ENCODE measurements at places on chromosomes 5 and 9.

GRCh38 chr5:107011605-107012004 lies 659.1 kb downstream of the EFNA5 start:
- no peak for DNase-seq

- DNase-seq = no peak
Measured at GRCh38 chr5:6808462-6808861, 95.2 kb downstream of the TENT4A start.

- DNase-seq = no peak
Measured at GRCh38 chr5:135069016-135069770, 35.2 kb upstream of the PITX1 start.

DNA sequence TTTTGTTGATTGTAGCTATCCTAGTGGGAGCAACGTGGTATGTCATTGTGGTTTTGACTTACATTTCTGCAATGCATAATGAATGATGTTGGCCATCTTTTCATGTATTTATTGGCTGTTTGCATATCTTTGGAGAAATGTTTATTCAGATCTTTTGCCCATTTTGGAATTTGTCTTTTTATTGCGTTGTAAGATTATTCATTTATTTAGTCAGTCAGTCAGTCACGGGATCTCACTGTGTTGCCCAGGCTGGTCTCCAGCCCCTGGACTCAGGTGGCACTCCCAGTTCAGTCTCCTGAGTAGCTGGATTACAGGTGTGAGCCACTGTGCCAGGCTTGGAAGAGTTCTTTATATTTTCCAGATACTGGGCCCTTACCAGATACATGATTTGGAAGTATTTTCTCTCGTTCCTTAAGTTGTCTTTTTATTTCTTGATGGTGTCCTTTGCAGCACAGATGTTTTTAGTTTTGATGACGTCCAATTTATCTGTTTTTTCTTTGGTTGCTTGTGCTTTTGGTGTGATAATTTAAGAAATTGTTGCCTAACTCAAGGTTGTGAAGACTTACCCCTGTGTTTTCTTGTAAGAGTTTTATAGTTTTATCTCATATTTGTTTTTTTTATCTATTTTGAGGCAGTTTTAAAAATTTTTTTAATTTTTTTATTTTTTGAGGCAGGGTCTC lies 67.1 kb downstream of the EHMT1 start:
- no peak for DNase-seq

DNA sequence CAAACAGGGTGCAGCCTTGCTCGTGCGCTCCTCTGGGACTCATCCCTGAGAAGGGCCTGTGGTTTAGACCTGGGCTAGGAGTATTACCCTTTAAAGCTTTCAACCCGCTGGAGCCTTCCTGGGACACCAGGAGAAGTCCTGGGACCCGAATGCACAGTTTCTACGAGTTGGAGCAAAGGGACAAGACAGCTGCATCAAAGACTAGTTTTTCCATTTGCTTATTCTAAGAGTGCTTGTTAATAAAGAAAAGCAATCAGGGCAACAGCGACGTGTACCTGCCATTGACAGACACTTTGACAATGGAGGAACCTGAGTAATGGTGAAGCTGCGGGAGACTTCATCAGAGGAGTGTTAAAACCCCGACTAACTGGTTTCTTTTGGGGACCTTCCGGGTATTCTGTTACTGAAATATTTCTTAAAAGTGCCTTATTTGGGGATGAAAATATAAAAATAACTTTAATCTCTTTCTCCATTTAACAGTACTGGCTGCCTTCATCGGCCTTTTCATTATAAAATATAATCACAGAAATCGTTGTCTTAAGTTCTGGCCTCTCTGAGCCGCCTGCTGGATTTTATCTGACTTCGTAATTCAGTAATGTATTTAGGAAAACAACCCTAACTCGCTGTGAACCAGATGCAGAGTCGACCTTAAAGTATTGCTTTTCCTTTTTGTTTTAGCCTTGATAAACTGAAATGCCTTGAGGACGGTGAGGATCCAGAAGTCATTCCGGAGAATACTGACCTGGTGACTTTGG lies 732 bp downstream of the SNAPC3 start:
- DNase-seq = no peak

DNA sequence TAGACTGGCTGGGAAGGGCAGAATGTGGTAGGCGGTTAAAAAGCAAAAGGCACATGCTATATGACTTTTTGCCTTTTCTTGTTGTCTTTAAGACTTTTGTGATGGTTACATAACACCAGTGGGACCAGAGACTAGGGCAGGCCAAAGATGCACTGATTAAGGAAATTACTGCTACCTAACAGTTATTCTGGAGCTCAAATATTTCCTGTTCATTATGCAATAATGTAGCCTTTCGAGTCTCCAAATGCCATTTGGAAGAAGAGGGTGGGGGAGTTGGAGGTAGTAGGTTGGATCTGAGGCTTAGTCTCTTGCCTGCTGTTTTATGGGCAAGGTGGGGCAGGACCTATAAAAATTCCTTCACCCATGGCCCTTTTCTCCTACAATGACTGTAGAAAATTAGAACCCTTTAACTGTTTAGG lies 51.7 kb downstream of the SH3GL2 start:
- DNase-seq = no peak

GRCh38 chr5:96661855-96662724 lies at the start of gene CAST:
Gene CAST, plus strand, starts transcription at chr5:96662376. Its CDS starts 47 bp downstream, at chr5:96662423.
- DNase-seq = peak; percentile 74

DNA sequence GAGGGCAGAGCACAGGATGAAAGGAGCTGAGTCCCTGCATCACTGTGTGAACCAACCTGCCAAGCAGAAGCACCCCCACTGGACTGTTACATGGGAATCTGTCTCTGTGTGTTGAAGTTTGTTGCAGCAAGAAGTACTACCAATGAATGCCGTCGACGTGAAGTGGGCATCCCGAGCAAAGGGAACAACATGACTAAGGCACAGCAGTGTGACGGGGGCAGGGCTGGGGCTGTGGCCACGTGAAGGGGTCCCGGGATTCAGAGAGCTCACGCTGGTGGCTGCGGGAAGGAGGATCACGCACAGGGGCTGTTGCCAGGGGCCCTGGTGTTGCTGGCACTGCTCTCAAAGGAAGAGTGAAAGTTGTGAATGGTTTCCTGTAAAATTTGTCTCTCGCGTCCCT lies 27.5 kb upstream of the GABBR2 start:
- no peak for DNase-seq

DNA sequence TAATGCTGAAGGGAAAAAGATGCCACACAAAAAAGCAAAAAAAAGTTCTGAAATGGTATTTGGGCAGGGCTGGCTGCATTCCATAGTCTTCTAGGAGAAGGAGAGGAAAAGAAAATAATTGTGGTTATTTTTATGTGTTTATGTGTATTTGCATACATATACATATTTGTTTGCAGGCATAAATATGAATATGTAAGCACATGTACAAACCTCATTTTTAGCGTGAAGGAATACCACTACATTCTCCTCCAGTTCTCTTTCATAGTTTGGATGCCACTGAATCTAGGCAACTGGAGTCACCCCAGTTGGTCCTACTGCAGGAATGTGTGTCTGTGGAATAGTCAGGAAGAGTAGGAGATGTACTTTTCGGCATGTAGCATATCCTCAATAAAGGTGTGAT lies 181.1 kb downstream of the YTHDC2 start:
- DNase-seq = no peak

GRCh38 chr9:115944166-115944948 lies 209.2 kb upstream of the PAPPA start:
- DNase-seq = no peak

DNA sequence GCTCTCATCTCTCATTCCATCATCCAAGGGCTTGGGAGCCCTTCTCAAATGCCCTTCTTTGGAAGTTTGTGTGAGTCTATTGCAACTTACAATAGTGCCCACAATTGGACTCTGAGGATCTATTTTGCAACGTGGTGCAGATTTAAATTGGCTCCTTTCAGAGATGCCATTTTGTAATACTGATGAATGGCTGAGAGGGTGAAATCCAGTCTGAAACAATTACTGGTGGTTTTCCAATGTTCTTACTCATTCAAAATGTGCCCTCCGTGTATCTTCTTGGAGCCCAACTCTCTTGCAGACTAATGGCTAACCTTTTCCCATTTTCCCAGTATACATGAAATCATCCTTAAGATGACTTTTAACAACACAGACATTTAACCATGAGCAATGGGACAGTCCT lies 6.1 kb downstream of the ZNF462 start:
- DNase-seq = no peak

GRCh38 chr9:21527579-21527978 lies 45.5 kb upstream of the IFNE start:
- DNase-seq = no peak

GRCh38 chr9:134597957-134598883 lies 43.4 kb upstream of the COL5A1 start:
- no peak for DNase-seq

DNA sequence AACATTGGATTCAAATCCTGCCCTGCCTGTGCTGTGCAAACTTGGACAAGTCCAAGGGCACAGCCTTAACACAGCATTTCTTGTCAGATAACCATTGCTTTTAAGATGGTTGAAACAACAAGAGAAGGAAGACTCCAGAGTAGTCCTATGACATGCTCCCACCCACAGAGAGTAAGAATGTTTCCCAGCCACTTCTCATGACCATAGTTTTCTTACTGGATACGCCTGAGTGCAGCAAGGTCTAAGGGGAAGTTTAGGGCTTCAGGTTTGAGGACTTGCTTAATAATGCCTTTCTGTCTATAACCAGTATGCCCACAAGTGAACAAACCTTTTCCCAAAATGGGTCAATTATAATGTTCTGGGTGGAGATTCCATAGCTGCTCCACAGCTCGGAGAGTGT lies 126.4 kb downstream of the SLF1 start:
- no peak for DNase-seq

GRCh38 chr9:137434498-137435380 lies 6.4 kb downstream of the ENTPD8 start:
- no peak for DNase-seq

GRCh38 chr5:14202462-14202861 lies 59.3 kb downstream of the TRIO start:
- no peak for DNase-seq

DNA sequence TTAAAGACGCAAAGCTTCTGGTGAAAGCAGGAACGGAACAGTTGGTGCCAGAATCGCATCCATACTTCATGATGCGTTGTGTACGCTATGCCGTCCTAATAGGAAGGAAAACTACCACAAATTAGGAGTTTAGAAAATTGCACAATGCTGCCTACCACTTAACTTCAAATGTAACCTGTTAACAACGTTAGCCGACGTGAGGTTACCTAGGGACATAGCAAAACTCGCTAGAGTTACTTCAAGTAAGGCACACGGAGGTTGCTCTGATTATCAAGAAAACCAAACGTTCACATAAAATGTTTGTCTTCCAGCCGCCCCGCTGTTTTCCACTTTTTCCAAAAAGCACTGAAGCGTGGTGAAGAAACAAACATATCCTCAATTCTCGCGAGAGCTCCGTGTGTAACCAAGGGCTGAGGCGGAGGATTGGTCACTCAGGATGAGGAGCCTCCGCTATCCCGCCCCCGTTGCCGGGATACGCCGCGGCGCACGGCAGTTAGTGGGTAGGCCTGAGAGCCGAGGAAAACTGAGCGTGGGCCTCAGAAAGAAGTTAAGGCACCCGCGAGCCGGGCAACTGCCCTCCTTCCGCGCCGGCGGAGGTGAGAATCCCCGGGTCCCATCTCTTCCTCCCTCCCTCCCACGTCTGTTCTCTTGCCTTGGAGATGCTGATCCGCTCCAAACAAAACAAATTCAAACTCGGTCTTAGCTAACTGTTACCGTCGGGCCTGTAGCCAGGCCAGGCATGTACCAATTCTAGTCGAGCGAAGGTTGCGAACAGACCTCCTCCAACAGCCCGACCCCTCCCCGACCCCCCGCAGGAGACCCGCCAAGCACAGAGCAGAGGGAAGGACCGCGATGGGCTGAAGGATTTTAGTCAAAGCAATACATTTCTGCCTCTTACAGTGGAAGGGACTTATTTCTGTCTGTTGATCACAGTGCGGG lies at the start of gene IFT74:
TSS of gene IFT74 (plus strand) at position 492 of the 939 bp plus-strand sequence. CDS start 5,556 bp downstream, outside the sequence.
- peak; percentile 86 for DNase-seq

GRCh38 chr9:31486630-31487029 lies 897.8 kb upstream of the ACO1 start:
- no peak for DNase-seq

DNA sequence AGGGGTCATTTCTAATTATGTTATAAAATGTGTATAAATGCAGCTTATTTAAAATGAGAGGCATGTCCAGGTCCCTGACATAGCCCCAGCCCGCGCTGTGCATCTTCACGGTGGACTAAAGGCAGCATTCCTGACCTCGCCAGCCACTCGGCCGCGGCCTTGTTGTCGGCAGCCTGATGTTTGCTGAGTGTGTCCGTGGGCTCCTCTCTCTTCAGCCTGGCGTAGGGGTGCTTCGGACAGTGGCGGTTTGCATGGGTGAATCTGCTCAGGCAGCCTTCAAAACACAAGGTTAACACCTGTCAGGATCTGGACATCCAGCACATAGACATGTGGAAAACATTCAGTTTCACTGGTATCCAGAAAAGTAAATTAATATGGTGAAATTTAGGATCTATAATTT lies 8.8 kb upstream of the SLC35D2 start:
- DNase-seq = no peak

GRCh38 chr9:34125681-34126206 lies 754 bp downstream of the DCAF12 start:
- no peak for DNase-seq

DNA sequence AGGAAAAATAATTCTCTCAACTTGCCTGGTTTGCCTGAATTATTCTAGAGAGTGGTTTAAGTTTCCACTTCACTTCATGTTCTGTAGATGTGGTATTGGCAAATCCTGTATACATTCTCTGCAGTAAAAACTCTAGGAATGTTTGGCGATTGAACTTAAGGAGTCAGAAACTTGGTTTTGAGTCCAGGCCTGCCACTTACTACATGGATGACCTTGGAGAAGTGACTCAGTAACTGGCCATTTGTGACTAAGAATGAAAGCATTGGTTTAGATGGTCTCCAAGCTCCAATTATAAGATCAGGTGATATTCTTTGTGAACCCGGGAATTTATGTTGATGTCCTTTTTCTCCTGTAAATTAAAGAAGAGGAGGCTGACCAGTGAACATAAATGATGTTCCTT lies 233.8 kb downstream of the GAS1 start:
- no peak for DNase-seq

DNA sequence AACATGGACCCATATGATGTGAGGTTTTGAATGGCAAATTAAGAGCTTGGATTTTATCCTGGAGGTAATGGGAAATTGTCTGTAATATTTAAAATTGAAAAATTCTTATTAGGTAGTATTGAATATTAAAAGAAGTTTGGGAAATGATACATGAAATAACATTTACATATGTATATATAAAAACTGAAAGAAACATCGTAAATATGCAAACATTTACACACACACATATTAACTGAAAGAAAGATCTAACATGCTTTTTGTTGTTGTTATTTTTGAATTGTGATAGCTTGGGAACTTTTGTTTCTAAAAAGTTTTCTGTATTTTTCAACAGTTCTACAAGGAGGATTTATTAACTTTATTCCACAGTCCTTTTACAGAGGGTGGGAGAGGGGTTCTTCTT lies 82.8 kb upstream of the ITGA2 start:
- no peak for DNase-seq

GRCh38 chr5:86354664-86355063 lies 263.1 kb upstream of the COX7C start:
- DNase-seq = no peak

GRCh38 chr9:70263421-70263820 lies 4.6 kb downstream of the SMC5 start:
- no peak for DNase-seq
